ENCODE measurements at places on chromosomes 3 and 15.

GRCh38 chr15:72113347-72114031 lies 4.5 kb downstream of the MYO9A start:
- no peak for DNase-seq

DNA sequence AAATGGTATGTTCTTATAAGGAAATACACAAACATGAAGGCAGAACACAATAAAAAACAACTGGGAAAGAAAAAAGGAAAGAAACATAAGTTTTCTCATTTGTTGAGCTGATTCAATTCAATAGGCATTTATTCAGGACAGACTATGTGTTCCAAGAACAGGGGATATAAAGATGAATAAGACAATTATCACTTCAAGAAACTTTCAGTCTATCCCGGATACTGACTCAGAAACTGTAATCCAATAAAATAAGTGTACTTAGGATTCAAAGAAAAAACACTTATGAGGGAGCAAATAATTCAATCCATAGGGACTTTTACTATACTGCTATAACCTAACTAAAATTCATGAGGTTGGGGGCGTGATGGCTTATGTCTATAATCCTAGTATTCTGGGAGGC lies 3.5 kb upstream of the POPDC2 start:
- no peak for DNase-seq

DNA sequence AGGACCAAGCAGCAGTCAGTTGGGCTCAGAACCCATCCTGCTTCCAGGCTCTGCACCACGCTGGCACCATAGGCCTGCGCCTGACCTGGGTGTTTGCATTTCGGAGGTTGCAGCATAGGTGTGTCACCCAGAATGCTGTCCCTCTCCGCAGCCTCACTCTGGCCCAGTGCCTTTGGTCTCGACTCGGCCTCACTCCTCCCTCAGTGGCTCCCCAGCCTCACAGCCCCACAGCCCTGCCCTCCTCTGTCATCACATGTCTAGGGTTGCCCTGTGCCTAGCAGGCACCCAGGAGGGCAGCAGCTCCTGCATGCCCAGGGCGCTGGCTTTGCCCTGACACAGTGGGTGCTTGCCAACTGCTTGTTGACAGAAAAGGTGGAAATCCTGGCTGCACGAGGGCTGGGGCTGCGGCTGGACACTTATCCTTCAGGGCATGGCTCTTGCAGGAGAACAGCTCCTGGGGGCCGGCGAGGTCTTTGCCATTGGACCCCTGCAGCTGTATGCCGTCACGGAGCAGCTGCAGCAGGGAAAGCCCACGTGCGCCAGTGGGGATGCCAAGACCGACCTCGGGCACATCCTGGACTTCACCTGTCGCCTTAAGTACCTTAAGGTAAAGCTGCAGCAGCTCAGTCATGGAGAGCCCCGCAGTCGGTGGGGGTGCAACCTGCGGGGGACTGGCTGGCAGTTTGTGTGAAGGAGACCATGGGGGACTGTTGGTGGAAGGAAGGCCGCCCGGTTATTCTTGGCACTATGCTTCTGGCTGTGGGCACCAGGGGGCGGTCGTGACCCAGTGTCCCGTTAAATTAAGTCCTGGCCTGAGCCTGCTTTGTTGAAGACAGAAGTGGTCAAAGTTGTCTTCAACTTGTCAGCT lies 16.2 kb downstream of the NISCH start:
- DNase-seq: no peak

DNA sequence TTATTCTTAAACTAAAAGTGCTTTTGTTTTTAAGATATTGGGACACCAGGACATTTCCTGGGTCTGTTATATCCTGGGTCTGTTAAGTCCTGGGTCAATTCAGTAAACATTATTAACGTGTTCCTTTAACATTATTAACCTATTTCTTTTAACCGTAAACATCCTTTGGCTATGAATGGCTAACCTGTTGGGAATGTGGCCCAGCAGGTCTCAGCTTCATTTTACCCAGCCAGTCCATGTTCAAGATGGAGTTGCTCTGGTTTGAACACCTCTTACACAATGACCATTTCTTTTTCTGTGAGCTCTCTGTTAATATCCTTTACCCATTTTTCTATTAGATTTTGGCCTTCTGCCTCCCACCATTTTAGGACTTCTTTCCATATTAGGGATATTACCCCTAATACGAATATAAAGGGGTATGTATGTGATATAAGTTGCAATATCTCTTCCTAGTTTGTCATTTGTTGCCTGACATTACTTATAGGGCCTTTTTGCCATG lies 88.9 kb upstream of the NEDD4 start:
- no peak for DNase-seq

- no peak for DNase-seq
Observed at GRCh38 chr3:54967731-54968161, 39.9 kb upstream of the LRTM1 start.

DNA sequence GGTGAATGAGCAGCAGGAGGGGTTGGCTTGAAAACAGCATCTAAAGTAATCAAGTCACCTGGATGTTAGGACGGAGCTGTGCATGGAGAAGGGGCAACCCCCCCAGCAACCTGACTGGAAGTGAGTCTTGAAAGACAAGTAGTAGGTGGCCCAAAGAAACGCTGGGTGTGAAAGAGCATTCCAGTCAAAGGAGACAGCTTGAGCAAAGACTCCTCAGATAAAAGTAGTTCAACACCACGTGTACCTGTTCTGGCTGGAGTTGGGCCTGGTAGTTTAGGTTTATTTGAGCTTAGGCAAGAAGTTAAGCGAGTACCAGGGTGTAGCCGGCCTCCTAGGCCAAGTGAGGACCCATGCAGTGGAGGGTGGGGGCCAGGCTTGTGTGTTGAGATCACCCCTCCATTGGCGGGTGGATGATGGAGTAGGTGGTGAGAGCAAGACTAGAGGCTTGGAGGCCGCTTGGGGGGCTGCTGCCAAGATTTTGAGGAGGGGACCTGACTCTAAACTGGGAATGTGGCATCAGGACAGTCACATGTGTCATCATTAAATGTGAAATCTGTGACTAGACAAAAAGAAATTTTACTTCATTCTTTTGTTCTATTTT lies 61.3 kb downstream of the ABHD2 start:
- no peak for DNase-seq

GRCh38 chr15:74307827-74308811 lies 59.3 kb downstream of the CYP11A1 start:
- DNase-seq: no peak

- no peak for DNase-seq
Observed at GRCh38 chr15:71752604-71753289, 57.6 kb upstream of the NR2E3 start.

GRCh38 chr3:13308380-13308801 lies 111.7 kb downstream of the NUP210 start:
- peak; percentile 27 for DNase-seq

- no peak for DNase-seq
Observed at GRCh38 chr3:146390006-146390772, 79.2 kb downstream of the PLSCR2 start.

DNA sequence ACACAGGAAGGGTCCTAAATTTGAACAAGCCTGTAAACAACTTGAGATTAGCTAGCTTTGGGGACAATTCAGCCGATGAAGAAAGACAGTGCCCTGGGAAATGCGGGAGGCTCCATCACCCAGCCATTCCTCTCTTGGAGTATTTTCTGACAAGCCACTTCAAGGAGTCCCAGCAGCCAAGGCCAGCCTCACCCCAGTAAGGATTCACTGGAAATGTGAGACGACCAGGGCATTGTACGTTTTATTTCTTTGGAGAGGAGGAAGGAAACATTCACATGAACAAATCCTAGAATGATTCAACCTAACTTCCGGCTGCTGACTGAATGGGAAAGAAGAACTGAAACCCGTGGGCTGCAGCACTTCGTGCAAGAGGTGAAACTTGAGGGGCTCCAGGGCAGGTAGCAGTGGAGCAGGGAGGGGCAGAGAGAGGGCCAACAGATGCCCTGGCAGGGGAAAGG lies 116.4 kb upstream of the ARHGEF3 start:
- peak; percentile 62 for DNase-seq

DNA sequence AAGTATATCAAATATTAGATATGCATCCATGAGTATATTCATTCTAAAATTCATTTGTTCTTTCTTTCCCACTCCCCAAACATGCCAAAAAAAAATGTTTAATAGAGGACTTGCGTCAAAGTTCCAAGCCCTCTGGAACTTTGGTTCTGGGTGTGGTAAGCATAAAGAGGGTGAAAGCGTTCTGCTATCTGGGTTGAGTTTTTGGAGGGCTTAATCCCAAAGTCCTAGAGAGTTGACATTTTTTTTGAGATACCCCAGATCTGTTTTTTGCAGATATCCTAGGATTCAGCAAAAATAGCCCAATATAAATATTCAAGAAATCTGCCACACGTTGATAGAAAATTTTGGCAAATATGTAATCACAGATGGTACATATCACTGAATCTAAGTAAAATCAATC lies 424.3 kb upstream of the CBLB start:
- no peak for DNase-seq

DNA sequence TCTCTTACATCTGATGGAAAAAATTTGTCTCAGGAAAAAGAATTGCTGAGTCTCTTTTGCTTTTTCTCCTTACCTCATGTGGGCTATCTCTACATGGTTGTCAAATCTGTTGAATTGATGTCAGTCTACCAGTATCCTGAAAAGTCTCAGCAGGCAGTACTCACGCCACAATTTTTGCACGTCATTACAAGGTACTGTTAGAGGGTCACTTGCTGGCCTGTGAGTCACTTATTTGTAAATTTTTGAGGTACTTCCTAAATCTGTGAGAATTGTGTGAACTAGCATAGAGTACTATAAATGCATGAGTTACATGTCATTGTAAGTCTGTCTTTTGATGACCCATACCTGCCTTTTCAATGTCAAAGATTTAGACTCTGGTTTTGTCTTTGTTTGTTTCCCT lies 15.9 kb downstream of the HPS3 start:
- DNase-seq: no peak

Data from stimulated activated CD4-positive, alpha-beta T cell treated with anti-CD3 and anti-CD28 coated beads, TNF-alpha, amount 100 ng/mL, for 24 hours (primary cell).